Astrocyte of the cerebellum (primary cell): ENCODE measurements at places on chromosomes 5 and 9.

DNA sequence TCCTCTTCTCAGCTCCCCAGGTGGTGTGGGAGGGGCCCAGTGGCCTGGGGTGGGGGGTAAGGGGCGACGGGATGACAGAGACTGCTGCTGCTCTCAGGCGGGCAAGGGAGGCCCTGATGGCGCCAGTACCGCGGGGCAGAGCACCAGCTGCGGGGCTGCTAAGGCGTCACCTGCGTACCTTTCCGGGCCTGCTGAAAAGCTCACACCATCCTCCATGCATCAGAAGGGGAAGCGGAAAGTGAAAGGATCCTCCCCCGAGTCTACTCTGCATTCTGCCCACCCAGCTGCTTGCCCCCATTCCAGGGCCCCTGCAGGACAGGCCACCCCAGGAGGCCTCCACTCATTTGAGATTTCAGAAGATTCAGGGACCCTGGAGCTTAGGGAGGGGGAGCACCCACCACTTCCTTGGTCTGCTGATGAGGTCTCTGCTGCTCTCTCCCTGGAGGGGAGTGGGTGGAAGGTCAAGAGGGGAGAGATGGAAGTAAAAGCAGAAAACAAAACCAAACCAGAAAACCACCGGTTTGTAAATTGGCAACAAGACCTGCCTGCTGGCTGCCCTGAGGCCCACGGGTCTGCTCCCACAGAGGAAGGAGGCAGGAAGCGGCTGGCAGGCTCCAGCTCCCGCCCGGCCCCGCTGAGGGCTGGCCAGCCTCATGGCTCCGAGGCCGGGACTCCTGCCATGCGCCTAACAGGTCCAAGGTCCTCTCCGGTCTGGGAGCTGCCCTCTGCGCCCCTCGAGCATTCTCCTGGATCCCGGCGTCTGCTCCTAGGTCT, 33.6 kb downstream of the PRRT1B start:
- no peak for DNase-seq

DNA sequence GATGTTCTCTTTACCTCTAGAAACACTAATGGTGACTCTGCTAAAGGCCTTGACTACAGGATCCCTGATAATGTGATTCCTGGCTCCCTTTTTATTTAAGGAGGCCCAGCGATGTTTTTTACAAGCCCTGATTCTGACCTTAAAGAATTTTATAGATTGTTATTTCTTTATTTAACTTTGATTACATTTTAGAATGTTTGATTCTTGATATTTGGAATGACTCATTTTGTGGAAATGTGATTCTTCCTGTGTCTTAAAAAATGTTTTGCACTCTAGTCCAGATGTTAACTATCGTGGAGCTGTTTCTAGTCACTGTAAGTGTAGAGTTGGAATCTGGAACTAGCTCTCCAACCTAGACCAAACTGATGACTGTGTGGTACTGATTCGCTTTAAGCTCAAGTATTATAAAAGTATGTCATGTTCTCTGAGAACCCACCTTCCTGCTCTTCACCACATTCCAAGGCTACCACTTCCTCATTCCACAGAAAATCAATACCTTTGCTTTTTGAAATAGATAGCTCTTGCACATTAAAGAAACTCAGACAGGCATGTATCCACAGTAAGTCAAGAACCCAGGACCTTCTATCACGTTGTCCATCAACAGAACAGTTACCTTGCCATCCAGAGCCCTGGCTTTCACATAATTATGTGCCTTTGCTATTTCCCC, 65.2 kb downstream of the JMY start:
- no peak for DNase-seq

DNA sequence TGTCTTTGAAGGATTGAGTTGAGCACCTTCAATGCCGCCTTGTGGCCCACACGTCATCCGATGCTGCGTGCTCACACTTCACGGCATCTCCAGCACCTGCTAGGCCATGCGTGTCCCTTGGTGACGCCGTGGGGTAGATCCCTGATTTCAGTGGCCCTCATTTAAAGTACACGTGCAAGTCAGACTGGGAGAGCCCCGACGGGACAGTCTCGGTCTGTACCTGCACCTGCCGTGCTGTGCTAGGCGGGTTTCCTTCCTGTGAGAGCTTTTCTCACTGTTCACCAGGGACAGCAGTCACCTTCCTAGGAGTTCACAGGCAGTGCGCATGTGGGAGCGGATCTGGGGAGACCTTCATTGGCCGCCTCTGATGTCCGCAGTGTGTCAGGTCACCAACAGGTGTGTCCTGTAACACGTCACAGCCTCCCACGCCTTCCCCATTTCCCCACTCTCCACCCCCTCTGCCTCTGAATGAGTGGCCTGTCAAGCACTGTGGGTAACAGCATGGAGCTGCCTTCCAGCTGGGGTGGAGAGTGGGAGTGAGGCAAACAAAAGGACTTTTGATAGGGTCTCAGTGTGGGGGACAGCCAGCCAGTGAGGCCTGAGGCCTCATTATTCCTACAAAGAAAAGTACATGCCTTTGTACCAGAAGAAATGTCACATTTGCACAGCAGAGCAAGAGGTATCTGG, 236.4 kb downstream of the FANCC start:
- no peak for DNase-seq

DNA sequence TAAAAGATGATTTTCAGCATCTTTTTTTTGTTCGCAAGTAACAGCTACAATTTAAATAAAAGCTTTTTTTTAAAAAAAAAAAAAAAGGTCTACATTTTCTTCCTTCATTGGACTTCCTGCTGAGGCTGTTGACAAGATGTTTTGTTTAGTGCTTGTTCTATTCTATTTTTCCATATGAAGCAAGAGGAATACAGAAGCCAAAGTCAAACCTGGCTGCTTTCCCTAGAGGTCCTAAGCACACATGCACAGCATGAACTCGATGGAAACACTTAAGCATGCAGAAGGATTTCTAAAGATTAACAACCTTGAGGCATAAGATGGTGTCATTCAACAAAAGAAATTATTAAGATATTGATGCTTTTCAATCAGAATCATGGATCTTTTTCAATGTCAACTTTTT, 105.1 kb downstream of the ADCY2 start:
- no peak for DNase-seq
